ENCODE measurements at places on chromosomes 11 and 22.
A peak's percentile ranks its signal among the peaks of the same experiment; 100 is the strongest.

DNA sequence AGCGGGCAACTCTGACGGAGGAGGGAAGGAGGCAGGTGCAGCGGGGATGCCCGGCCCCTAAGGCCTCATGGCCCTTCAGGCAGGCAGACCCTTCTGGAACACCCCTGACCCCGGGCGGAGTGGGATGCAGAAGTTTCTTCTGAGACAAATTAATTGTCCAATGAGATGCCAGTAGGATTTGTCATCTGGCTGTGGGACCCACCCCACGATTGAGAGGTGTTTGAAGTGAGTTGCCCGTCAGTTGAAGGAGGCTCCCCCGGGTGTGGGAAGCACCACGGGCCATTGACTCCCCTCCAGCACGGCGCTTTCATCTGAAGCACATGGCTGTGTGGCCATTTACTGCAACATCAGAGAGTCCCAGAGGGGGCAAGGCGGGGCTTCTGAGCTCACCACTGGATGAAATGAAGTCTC lies 527.8 kb downstream of the BRD1 start:
- no peak for DNase-seq

DNA sequence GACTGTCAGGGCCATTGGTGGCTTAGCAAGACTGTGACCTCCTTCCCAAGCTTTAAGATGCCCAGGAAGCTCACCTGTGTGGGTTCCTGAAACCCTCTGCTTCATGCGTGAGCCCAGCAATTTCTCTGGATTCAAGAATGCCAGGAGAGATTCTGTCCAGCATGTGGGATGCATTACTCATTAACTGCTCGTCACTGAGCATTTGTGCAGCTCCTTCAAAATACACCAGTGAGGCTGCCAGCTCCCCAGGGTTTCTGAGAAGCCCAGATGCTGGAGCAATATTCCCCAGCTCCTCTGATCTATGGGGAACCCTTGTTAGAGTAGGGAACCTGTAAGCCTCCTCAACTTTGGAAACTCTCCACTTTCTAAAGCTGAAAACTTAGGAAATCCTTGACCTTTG lies 126.5 kb downstream of the CHST1 start:
- DNase-seq, result no peak

GRCh38 chr11:93821617-93822016 lies 28.8 kb downstream of the VSTM5 start:
- DNase-seq, result no peak

GRCh38 chr22:46557736-46558480 lies 20.5 kb upstream of the CELSR1 start:
- no peak for DNase-seq

DNA sequence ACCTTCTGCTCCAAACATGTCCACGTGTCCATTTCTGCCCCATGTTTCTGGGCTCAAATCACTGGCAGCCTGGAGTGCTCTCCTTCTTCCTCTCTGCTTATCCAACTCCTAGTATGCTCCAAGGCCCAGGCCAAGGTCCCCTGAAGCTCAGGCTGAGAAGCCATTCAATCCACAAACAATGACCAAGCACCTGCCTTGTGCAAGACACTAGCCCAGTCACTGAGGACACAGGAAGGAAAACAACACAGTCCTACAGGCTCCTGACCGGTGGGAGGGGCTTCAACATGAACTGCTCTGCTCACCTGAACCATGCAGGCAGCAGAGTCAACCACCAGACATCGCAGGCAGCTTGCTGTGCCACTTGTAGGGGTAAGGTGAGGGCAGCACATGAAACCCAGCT lies 93.6 kb downstream of the RPL27A start:
- no peak for DNase-seq

DNA sequence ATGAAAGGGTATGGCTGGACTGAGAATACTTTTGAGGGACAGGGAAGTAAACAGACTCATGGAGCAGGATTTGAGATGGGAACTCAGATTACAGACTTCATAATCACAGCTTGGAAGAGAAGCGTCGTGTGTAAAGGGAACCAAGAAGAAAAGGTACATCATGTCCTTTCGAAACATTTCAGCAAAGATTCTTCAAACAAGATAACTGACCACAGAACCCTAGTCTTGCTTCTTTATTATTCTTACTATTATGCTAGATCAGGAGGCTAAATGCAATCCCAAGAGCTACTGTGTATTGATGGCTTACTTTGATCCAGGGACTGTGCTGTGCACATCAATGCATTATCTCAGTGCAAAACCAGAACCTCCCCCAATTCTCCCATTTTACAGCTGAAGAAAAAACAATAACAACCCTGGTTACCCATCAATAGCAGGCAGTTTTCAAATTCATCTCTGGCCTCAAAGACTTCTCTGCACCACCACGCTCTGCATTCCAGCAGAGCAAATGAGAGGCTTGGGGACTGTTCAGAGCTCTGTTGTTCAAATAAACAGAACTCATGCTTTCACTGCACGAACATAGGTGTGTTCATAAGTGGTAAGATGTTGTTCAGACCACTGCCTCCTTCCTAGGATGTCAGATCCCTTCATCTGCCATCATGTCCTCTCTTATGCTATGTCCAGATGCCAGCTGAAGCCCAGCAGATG lies 104.8 kb upstream of the NAV2 start:
- no peak for DNase-seq

DNA sequence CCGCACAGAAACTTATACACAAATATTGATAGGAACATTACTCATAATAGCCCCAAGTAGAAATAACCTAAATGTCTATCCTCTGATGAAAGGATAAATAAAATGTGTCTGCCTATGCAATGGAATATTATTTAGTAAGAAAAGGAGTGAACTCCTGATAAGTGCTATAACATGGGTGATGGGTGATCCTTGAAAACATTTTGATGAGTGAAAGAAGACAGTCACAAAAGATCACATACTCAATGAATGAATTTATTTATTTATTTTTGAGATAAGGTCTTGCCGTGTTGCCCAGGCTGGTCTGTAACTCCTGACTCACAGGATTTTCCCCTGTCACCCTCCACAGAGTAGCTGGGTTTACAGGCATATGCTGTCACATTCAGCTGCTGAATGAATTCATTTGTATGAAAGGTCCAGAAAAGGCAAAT lies 17.3 kb downstream of the RNF121 start:
- no peak for DNase-seq

DNA sequence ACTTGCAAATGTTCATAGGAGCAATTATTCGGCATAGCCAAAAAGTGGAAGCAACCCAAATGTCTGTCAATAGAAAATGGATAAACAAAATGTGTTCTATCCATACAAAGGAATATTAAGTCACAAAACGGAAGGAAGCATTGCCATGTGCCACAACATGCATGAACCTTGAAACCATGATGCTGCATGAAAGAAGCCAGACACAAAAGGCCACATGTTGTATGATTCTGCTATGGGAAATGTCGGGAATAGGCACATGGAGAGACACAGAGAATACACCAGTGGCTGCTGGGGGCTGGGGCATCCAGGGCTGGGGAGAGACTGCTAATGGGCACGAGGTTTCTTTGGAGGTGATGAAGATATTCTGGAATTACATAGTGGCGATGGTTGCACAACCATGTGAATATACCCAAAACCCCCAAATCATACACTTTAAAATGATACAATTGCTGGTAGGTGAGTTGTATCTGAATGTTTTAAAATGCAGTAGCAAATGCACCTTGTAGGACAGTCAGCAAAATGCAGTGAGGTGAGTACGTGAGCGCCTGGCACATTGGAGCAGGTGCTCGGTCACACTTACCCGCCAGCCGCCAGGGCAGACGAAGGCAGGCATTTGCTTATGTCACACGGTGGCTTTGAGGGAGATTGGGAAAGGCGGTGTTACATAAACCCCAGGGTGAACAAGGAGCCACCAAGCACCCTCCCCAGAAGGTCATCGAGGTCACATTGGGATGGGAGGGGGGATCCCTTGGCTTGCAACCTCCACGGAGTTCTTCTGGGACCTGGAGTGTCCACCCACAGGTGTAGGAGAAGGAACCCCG lies 6.3 kb upstream of the OSM start:
- no peak for DNase-seq

DNA sequence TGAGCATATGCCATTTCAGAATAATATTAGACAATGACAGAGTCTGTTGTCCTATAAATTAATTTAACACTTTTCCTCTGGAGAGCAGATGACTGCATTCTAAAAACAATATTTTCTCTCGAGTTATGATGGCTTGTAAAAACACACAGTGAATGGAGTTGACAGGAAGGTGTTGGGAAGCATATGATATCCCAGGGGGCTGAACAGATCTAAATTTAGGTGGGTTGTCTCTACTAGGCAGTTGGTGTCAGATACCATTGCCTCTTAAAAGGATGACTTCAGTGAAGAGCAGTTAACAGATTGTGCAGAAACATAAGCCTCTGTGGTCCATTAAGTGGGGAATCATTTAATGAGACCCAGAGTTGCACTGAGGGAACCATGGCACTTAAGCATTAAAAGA lies 30.7 kb downstream of the SVIP start:
- no peak for DNase-seq

GRCh38 chr22:38038426-38038825 lies 18.8 kb upstream of the PICK1 start:
- DNase-seq, result no peak

GRCh38 chr11:128335729-128336128 lies 251.6 kb downstream of the ETS1 start:
- no peak for DNase-seq

DNA sequence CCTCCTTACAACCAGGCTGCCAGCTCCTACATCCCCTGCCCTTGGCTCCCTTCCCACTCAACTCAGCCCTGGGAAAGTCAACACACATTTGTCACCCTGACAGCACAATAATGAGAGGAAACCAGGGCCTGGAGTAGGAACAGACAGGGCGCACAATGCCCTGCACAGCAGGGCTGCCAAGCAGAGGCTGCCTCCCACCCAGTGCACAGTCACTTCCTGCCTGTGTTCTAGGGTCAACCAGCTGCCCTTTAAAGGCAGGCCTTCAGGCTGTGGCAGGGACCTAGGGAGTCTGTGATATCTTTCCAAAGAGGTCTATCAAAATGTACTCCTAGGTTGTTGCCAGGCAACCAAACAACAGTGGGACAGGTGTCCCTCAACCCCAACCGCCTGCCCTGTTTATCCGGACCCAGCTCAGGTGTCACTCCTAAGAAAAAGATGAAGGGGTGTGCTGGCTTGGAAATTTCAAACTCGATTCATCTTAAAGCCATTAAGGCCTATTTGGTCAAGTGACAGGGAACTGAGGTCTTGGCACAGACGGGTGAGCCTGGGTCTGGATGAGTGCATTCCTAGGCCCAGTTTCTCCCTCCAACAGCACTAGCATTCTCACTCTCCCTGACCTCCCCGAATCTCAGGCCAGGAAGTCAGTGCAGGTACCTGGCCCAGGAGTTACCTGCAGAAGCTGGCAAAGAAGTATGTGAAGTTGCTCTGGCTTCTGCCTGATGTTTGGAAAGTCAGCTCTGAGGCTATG lies 110.3 kb upstream of the PITPNB start:
- DNase-seq, result no peak

DNA sequence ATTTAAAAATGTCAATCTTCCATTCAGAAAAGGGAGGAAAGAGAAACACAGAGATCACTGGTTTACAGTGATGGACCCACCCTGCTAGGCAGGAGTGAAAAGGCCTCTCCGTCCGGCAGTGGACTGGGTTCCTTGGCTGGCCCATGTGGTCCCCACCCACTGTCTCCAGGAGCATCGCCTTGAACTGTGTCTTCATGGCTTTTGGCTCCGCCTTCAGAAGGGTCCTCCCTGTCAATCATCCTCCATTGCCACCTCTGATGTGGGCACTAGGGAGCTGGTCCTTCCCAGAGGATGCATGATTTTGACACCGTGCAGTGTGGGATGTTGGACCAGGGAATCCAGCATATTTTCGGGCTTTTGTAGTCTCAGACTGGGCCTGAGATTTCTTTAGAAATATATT lies 58.2 kb upstream of the B3GAT1 start:
- no peak for DNase-seq

- peak; percentile 43 for DNase-seq
Measured at GRCh38 chr11:34468209-34468841, 29.6 kb downstream of the CAT start.

DNA sequence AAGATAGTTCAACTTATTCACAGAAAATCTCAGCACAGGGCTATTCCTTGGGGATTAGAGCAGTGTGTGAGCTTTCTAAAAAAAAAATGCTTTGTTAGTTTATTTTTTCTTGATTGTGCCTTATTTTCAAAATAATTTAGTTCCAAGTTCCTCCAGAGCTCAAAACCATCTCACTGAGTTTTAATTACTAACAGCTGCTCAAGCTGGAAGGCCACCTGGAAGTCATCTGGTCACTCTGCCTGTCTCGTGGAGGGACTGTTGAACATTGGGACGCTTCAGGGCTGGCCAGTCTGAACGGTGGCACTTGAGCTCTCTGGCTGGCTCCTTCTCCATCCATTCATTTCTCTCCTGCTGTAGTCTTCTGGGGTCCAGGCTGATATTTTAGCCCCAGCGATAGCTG lies 4.0 kb downstream of the OR51E1 start:
- no peak for DNase-seq

- DNase-seq, result peak; percentile 40
Measured at GRCh38 chr11:43419460-43419859, 60.7 kb downstream of the TTC17 start.

DNA sequence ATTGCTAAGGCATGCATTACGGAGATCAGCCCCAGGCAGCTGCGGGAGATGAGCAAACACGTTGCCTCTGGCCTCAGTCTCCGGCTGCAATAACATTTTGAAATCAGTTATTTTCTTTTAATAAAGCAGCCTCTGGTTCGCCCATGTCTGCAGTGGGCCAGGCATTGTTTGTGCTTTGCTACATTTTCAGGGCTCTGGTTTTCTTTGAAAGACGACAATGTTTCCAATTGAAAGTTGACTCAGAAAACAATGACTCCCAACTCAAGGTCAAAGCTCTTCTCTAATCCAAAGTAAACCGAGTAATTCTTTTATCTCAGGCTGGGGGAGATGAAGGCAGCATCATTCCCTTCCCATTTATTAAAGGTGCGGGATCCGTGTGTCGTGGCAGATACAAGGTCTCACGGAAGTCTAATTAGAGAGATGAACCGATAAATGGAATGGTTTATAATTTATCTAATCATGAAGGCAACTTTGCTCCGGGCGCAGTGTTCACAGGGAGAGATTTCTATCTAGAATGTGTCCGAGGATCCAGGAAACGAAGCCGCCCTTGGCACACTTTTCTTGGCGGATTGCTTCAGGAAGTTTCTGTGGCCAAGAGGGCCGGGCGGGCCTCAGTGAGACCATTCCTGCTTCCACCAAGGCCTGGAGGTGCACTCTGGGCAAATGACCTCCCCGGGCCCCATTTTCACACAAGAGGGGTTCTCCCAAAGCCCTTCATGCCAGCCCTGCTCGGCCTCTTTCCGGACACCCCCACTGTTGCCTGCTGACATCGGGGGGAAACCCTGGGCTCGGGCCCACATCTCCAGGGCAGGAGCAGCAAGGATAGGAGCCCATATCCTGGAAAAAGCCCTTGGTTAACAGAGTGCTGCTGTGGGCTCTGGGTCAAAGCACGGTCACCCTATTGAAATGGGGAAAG lies 811.4 kb downstream of the BRD1 start:
- no peak for DNase-seq

DNA sequence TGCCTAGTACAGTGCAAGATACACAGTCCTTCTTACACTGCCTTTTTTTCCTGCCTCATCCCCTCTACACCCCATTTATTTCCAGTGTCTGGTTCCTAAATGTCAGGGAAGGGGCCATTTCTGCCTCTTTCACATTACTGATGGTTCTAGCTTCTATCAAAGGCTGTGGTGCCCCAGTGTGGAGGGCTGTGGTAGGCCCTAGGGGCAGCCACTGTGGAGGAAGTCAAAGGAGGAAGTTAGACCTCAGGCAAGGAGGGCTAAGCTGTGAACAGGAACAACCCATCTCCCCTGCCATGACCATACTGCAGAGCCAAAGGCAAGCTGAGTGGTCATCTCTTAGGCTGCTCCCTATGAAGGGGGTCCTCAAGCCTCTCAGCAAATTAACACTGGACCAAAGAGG lies 81.9 kb upstream of the CRTAM start:
- no peak for DNase-seq

- no peak for DNase-seq
Measured at GRCh38 chr22:34108168-34108567, 187.9 kb upstream of the LARGE1 start.
